ENCODE measurements at places on chromosomes 5 and 9.

- no peaks in the 10 kb centered on the region for H3K4me1 ChIP-seq
- H3K4me3 ChIP-seq: no peak overlapping the region
- no peaks in the 10 kb centered on the region for H3K36me3 ChIP-seq
- no peak overlapping the region for H3K27ac ChIP-seq
- H3K27me3 ChIP-seq: no peaks in the 10 kb centered on the region
- no peak for DNase-seq
Measured at GRCh38 chr5:54480296-54480695, 24.8 kb downstream of the HSPB3 start.

DNA sequence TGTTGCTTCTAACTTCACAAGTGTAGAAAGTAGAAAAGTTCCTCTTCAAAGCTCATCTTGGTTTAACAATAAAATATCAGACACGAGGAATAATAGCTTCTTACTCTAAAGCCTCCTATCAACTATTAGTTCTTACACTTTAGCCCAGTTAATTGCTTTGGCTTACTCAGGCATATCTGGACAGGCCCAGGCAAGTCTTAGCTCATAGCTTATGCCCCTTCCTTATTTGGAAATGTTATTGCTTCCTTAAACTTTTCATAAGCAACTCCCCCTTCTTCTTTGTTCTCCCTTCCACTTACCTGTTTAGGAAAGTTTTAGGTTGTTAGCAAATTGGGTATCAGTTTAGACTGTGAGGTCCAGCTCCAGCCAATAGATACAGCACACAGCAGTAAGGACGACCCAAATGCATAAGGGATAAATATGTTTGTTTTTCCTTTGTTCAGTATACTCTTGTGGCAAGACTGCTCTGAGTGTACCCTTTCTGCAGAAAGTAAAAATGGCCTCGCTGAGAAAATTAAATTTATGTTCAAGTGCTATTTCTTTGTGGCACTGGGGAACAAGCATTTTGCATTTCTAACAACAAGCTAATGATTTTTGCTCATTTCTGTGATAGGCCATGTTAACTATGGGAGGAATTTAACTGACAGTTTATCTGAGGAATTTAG lies 162.1 kb downstream of the SMC2 start:
- H3K27ac ChIP-seq: no peak overlapping the region
- DNase-seq: no peak
- H3K4me3 ChIP-seq: no peak overlapping the region
- no peaks in the 10 kb centered on the region for H3K4me1 ChIP-seq
- H3K36me3 ChIP-seq: no peaks in the 10 kb centered on the region

GRCh38 chr9:76572151-76572550 lies 113.2 kb downstream of the GCNT1 start:
- H3K36me3 ChIP-seq: no peaks in the 10 kb centered on the region
- DNase-seq: no peak
- H3K4me3 ChIP-seq: no peak overlapping the region
- H3K4me1 ChIP-seq: no peaks in the 10 kb centered on the region

- no peaks in the 10 kb centered on the region for H3K36me3 ChIP-seq
- H3K4me1 ChIP-seq: peaks cover 14% of the 10 kb centered on the region
- H3K27me3 ChIP-seq: no peaks in the 10 kb centered on the region
- no peak overlapping the region for H3K27ac ChIP-seq
- no peak overlapping the region for H3K4me3 ChIP-seq
- no peak for DNase-seq
Measured at GRCh38 chr9:94869415-94869843, 142.9 kb downstream of the AOPEP start.

DNA sequence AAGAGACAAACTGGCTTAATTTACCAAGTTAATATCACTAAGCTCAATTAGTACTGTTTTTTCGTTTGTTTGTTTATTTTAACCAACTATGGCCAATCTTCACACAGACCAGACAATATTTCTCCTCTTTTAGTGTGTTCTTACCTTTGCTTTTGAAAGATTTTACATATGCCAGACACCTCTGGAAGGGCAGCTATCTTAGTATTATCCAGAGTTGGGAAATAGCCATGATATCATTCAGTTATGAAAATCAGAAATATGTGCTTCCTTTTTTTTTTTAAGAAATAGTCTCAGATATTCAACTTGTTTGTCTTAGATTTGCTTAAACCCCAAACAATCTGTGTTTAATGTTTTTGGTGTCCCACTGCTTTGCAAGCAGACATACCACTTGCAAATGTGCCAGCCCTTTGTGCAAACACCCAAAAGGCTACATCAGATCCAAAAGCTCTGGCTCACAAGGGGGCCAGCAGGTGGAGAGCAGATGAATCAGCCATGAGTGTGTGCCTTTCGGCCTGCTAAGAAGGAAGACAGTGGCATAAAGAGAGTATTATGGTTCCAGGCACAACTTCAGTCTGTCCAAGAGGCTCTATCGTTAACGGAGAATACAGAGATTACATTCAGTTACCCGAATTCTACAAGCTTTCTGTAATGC lies 147.6 kb downstream of the EFNA5 start:
- no peaks in the 10 kb centered on the region for H3K36me3 ChIP-seq
- DNase-seq: no peak
- H3K27ac ChIP-seq: no peak overlapping the region
- H3K4me1 ChIP-seq: no peaks in the 10 kb centered on the region

GRCh38 chr5:3225201-3225960 lies 370.3 kb upstream of the IRX1 start:
- DNase-seq: no peak
- H3K27me3 ChIP-seq: no peaks in the 10 kb centered on the region
- no peak overlapping the region for H3K4me3 ChIP-seq

DNA sequence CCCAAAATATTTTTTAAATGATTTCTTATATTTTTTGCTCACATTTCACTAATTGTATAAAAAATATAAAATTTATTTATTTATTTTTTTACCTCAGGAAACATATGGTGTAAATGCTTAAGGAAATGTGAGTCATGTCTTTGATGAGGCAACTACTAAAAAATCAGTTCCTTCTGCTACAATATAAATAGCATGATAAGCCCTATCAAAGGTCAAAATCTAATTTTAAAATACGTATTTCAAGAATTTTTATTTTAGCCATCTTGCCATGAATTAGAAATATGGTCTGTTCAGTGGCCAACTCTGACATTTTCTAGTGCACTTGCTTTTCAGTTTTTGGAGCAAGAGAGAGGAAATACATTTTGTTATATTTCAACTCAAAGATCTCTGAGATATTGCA lies 50.5 kb downstream of the PDE4D start:
- H3K4me1 ChIP-seq: no peaks in the 10 kb centered on the region
- no peak for DNase-seq
- no peaks in the 10 kb centered on the region for H3K27me3 ChIP-seq
- H3K27ac ChIP-seq: no peak overlapping the region
- no peaks in the 10 kb centered on the region for H3K36me3 ChIP-seq

DNA sequence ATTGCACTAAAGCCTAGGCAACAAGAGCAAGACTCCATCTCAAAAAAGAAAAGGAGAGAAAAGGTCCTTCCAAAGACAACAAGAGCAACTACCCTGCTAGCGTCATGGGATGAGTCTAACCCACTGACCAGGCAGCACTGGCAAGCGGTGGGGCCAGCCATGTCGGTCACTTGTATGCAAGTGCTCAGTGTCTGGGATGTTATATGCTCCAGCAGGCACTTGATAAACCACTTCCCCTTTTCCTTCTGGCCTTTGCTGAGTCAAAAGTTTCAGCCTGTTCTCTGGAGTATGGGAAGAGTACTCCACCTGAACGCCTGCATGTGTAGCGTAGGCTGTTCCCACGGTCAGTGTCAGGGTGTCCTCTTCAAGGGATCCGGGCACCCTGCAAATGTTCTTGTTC lies 9.2 kb upstream of the MXD3 start:
- no peak for DNase-seq
- H3K4me1 ChIP-seq: no peaks in the 10 kb centered on the region
- H3K4me3 ChIP-seq: no peak overlapping the region
- H3K27me3 ChIP-seq: no peaks in the 10 kb centered on the region

DNA sequence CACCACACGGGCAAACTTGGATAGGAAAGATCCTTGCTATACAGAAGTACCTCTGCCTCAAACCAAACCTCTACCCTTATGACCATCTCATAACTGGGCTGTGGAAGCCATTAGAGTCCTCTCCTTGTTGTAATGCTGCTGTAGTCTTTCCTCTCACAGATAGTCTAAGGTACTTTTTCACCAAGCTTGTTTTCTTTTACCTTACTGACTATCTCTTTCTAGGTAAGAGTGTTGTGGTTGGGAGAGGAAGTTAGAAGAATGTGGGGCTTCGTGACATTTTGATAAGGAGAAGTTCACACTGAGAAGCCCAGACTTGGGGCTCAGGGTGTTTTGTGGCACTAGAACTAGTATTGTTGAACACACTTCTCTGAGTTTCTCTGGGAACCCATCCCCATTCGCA lies 8.9 kb downstream of the CFAP95 start:
- no peaks in the 10 kb centered on the region for H3K27me3 ChIP-seq
- H3K4me3 ChIP-seq: no peak overlapping the region

GRCh38 chr9:83342731-83343130 lies 195.5 kb downstream of the FRMD3 start:
- H3K4me3 ChIP-seq: no peak overlapping the region
- H3K4me1 ChIP-seq: no peaks in the 10 kb centered on the region

DNA sequence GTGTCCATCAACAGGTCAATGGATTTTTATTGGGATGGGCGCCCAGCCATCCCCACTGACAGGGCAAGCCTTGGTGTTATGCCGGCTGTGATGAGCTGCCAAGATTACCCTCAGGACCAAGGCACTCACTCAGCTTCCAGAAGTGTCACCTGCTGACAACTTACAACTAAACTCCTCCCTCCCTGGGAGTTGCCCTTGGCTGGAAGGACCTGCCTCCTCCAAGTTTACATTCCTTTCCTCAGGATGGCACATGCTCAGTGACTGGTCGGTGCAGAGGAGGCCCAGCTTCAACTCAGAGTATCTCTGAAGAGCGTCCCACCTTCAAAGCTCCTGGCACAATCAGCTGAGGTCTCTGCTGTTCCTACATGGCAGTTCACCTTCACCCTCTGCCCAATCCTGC lies 52.5 kb upstream of the ZBTB43 start:
- H3K4me1 ChIP-seq: no peaks in the 10 kb centered on the region
- no peaks in the 10 kb centered on the region for H3K27me3 ChIP-seq
- no peak overlapping the region for H3K27ac ChIP-seq
- H3K36me3 ChIP-seq: no peaks in the 10 kb centered on the region

DNA sequence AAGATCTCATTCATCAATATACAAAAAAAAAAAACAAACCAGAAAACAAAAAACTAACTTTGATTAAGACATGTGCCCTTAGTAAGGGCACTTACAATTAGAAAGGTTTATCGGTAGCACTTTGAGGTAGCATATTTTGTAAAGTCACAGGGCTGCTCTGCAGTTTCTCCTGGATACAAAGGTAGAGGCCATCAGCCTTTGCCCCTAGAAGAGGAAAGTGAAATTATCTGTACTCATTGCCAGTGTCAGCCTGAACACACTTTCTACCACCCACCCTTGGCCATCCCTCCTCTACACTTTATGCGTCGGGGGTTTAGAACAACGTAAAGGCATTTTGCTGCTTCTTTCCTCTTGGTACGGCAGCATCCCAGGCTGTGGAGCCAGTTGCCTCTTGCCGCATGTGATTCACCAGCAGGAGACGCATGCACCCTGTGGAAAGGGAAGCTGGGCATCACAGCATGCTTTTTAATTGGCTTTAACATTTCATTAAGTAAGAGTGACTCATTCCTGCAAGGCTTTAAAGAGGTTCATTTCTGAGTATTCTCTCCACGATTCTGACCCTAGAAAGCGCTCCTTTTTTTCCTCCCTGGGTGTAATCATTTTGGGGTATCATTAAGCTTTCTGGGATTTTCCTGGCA lies 84.6 kb downstream of the CEMIP2 start:
- H3K27me3 ChIP-seq: no peaks in the 10 kb centered on the region
- H3K27ac ChIP-seq: no peak overlapping the region
- peaks cover 30% of the 10 kb centered on the region for H3K4me1 ChIP-seq
- DNase-seq: peak; percentile 8
- H3K36me3 ChIP-seq: peaks cover 4% of the 10 kb centered on the region

GRCh38 chr5:168011096-168011495 lies 280.3 kb upstream of the WWC1 start:
- no peaks in the 10 kb centered on the region for H3K27me3 ChIP-seq
- H3K27ac ChIP-seq: no peak overlapping the region
- DNase-seq: no peak
- no peak overlapping the region for H3K4me3 ChIP-seq

GRCh38 chr5:96605144-96605837 lies 56.9 kb upstream of the CAST start:
- H3K27ac ChIP-seq: no peak overlapping the region
- H3K4me3 ChIP-seq: no peak overlapping the region
- no peaks in the 10 kb centered on the region for H3K27me3 ChIP-seq

DNA sequence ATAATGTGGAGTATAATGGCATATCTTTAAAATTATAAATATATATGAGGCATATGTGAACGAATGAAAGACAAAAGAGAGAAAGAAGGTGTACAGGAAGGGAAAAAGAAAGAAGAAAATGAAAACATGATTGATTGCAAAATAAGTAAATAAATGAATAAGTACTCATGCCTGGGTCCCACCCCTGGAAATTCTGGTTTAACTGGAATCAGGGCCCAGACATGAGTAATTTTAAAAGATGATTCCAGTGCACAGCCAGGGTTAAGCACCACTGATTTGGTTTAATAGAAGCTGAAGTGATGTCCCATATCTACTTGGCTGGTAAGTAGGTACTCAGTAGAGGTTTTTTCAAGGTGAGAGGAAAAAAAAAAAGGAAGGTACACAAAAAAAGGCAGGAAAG lies 34.0 kb upstream of the HOMER1 start:
- H3K4me1 ChIP-seq: no peaks in the 10 kb centered on the region
- H3K27ac ChIP-seq: no peak overlapping the region
- no peak for DNase-seq
- no peaks in the 10 kb centered on the region for H3K27me3 ChIP-seq

DNA sequence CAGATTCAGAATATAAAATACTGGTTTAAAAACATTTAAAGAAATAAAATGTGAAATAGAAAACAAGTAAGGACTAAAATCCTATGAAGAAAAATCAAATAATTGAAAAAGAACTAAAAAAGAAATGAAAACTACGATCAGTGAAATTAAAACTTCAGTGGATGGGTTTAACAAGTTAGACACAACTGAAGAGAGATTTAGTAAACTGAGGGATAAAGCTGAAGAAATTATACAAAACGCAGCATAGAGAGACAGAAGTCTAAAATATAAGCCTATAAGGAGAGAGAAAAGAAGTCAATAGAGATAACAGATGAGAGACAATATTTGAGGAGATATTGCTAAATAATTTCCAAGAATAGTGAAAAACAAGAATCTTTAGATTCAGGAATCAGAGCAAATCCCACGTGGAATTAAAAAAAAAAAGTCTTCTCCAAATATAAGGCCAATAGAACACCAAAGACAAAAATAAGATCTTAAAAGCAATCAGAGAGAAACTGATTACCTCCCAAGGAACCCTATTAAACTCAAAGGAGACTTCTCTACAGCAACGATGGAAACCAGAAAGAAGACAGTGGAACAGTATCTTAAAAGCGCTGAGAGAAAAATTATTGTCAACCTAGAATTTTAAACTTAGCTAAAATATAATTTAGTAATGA lies 59.6 kb upstream of the ABL1 start:
- no peaks in the 10 kb centered on the region for H3K36me3 ChIP-seq
- H3K4me1 ChIP-seq: no peaks in the 10 kb centered on the region
- DNase-seq: no peak
- H3K27ac ChIP-seq: no peak overlapping the region
- H3K27me3 ChIP-seq: no peaks in the 10 kb centered on the region
- H3K4me3 ChIP-seq: no peak overlapping the region
